ENCODE measurements at places on chromosomes 7 and 10.

GRCh38 chr7:120941064-120941463 lies 9.5 kb upstream of the ING3 start:
- DNase-seq: no peak

DNA sequence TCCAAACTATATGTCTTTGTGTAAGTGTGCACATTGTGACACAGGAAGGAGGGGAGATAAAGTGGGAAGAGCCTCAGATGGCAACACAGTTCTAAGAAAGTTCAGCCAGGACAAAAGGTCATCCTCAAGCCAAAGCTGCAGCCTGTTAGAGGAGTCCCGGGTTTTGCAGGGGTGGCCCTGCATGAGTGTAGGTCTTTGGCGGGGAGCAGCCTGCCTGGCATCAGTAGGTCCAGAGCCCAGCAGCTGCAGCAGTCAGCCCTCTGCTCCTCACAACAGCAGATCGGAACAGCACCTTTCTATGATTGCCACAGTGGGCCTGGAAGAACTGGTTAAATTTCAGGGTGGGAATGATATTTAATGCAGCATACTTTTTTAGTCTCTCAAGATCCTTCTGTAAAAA lies 13.5 kb upstream of the VDAC2 start:
- DNase-seq: no peak

DNA sequence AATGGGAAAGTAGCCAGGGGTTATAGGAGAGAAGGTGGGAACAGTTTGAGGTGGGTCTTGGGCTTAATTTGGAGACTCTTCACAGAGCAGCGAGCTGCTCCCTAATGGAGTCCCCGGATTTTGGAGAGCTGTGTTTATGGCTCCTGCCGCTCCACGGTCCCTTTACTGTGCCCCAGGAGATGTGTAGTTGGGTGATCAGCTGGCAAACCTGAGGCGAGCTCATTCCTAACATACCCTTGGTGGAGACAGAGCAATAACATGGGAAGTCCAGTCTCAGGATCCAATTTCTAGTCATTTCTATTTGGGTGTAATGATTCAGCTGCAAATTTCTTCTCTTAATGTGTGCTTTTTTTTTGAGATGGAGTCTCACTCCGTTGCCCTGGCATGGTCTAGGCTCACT lies 1.5 kb downstream of the GARIN1A start:
- DNase-seq: no peak

DNA sequence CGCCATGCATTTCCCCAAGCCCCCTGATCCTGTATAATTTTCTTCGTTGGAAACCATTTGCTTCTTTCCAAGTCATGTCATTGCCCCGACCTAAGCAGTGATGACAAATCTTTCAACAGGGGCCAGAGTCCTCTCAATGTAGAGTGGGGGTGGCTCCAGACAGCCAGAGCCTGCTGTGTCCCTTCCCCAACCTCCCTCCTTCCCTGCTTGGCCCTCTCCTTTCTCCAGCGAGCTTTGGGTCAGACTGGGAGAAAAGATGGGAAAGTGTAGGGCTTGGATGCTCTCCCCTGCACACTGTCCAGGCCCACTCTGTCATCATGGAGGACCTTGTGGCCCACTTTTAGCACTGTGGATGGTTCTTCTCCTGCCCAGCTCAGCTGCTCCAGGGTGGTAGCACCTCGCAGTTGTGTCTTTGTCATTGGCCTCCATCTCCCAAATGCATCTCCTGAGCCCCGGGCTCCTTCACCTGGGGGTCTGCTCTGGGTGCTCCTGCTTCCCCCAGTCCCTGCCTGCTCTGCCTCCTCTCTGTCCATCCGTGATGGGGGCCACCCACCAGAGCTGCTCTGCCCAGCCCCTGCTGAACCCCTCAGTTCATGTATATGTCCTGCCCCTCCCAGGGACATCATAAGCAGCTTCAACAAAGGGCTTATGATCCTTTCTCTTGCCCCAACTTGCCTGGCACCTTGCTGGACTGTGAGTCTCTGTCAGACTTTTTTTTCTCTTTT lies 37.5 kb downstream of the BTBD16 start:
- no peak for DNase-seq

DNA sequence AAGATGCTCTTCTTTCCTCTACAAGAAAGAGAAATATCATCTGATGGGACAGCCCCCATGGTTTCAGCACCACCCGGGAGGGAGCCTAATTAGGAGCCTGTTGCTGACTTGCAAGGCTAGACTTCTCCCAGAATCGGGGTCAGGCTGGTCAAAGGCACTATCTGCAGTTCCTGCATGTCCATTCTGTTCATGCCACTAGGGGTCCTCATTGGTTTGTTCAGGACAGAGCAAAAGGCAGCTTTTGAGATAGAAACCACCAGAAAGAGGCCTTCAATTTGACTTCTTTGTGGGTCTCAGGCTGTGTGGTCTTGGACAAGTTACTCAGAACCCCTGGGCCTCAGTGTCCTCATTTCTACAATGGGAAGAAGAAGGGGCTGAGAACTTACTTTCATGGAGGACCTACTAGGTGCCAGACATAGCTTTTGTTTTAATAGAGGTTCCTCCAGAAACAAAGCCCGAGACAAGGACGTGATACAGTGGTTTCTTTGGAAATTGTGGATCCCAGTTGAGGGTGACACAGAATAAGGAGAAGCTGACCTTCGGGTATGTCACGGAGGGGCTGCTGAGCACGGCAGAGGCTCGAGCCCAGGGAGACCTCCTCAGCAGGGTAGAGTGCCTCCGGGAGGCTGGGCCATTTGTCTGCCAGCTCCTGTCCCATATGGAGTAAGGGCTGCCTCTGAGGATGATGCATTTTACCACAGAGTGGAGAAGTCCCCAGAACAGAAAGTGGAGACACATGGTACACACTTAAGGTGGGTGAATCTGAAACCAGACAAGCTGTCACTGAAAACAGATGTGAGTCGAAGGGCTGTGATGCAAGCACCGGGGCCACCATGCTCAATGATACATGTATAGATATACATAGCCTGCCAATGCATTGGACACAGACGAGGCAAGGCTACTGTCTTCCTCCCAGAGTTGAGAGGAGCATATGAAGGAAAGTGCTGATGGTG lies 33.1 kb upstream of the NEUROD6 start:
- peak; percentile 1 for DNase-seq

DNA sequence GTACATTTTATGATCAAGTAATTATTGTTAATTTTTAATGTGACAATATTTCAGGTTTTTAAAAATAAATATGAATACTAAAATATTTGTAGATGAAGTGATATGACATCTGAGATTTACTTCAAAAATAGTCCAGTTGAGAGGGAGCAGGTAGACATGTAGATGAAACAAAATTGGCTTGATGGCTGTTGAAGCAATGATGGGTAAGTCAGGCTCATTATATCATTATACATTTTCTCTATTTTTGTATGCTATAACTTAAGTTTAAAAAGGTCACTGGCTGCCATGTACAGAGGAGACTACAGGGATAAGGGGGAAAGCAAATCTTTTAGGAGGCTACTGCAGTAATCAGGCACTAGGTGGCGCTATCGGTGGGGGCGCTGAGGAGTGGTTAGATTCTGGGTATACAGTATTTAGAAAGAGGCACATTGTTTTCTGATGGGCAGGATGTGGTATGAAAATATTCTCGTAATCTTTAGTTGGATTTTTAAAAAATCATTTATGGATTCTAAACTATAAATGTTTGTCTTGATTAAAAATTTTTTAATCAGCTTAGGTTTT lies 189.8 kb upstream of the IMMP2L start:
- DNase-seq: no peak

DNA sequence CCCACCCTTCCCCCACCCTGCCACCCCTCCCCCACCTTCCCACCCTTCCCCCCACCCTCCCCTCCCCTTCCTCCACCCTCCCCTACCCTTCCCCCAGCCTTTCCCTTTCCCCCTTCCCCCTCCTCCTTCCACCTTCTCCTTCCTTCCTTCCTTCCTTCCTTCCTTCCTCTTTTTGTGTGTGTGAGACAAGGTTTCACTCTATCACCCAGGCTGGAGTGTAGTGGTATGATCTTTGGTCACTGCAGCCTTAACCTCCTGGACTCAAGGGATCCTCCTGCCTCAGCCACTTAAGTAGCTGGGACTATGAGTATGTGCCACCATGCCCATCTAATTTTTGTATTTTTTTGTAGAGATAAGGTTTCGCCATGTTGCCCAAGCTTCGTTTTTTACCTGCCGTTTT lies 35.2 kb downstream of the CYP17A1 start:
- DNase-seq: no peak

- DNase-seq: no peak
These were observed 2.9 kb upstream of the IGF2BP3 start for GRCh38 chr7:23472956-23473843.

Measured in skeletal muscle cell (primary cell).